ENCODE measurements at places on chromosomes 11 and 22.
A peak's percentile ranks its signal among the peaks of the same experiment; 100 is the strongest.

DNA sequence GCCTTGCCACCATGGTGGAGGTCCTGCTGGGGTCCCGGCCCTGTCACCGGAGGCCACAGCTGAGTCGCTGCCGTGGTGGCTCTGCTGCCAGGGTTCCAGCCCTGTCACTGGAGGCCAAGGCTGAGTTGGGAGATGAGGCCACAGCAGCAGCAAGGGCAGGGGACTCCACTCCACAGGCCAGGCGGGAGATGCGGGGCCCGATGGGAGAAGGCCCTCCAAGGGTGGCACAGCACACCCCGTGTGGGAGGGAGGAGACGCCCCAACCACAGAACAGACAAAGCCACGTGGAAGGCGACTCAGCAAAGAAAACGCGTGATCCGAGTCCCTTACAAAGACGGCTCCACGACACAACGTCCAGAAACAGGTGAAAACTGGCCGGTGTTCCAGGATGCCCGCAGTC is 159.3 kb downstream of the BRD1 start:
- no peak for DNase-seq

DNA sequence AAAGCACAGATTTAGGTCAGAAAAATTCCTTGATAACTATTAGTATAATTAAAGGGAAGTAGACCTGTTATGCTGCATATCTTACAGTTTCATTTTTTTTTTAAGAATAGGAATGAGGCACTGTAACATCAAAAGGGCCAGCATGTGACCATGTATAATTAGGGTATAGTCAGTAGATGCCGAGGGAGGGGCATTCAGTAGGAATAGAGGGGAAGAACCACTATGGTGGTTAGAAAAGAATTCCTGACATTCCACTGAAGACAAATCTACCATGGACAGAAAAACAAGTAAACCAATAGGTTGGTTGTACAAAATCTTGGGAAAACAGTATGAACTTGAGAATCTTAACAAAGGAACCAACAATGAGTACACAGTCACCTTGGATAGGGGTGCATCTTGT is 78.4 kb upstream of the CCDC179 start:
- no peak for DNase-seq

DNA sequence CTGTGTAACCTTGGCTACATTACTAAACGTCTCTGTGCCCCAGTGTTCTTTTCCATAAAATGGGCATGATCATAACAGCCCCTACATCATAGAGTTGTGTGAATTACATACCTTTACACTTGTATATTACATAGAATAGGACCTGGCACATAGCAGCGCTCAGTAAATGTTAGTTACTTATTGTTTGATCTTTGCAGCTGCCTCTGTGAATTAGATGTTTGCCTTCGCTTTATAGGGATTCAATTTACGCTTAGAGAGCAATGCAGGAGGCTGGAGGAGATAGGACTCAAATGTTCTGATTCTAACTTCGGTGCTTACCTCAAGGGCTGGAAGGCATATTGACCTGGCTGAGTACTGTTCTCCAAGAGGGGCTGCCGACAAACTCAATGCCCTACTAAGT is 10.4 kb upstream of the TIMP3 start:
- no peak for DNase-seq

GRCh38 chr11:61679296-61679695 is 895 bp upstream of the DAGLA start:
- DNase-seq = no peak

DNA sequence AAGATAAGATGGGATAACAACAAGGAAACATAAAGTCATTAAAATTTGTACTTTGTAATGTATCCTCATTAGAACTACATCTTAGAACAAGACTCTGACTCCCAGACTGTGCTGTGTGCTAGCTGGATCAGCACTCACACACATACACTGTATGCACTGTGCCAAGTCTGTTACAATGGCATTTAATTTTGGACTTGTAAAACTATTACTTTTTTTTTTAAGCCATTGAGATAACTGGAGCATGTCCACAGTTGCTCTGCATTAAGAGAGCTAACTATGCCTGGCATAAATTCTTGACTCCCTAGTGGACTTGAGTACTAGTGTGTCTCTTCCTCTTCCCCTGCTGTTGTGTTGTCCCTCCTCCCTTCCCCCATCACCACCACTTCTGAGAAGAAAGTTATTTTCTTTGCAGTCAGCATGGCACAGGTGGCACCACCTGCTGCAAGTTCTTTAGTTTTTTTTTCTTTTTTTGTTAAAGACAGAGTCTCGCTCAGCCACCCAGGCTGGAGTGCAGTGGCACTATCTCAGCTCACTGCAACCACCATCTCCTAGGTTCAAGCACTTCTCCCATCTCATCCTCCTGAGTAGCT is 268.6 kb downstream of the TMEM135 start:
- no peak for DNase-seq

- DNase-seq = no peak
Observed at GRCh38 chr11:41879214-41879613, 419.8 kb upstream of the LRRC4C start.

- no peak for DNase-seq
Observed at GRCh38 chr11:133951327-133952198, 5.2 kb downstream of the IGSF9B start.

GRCh38 chr11:66701432-66702240 is 23.9 kb upstream of the RBM4B start:
- DNase-seq = no peak

GRCh38 chr11:73269459-73270015 is 2.6 kb upstream of the P2RY6 start:
- no peak for DNase-seq

DNA sequence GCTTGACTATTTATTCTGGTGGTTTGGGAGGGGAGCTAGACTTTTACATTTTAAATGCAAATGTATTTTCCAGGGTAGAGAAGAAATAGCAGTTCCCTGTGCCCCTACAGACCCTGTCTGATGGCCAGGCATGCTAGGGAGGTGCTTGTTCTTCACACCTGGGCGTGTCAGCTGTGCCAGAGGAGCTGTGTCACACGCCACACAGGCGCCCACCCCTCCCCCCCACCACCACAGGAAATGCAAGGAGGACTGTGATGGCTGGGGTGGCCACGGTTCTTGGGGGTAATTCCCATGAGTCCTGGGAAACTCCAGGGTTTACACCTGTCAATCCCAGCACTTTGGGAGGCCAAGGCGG is 82.2 kb downstream of the FLI1 start:
- peak; percentile 35 for DNase-seq

- no peak for DNase-seq
Observed at GRCh38 chr11:48210052-48210451, 6.6 kb upstream of the OR4B1 start.

DNA sequence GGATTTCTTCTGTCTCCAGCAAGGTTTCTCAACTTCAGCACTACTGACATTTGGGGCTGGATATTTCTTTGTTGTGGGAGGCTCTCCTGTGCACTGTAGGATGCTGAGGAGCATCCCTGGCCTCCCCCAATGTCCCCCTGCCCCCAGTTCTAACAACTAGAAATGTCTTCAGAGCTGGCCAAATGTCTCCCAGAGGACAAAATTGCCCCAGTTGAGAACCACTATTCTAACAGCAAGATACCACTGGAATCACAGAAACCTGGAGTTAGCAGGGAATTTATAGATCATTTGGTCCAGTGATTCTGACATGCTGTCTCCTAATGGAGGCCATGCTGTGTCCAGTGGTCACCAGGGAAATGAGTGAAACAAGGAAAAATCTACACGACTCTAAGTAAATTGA is 32.2 kb upstream of the DMC1 start:
- DNase-seq = no peak

GRCh38 chr22:22408731-22409696 is 99.5 kb downstream of the ZNF280B start:
- no peak for DNase-seq

DNA sequence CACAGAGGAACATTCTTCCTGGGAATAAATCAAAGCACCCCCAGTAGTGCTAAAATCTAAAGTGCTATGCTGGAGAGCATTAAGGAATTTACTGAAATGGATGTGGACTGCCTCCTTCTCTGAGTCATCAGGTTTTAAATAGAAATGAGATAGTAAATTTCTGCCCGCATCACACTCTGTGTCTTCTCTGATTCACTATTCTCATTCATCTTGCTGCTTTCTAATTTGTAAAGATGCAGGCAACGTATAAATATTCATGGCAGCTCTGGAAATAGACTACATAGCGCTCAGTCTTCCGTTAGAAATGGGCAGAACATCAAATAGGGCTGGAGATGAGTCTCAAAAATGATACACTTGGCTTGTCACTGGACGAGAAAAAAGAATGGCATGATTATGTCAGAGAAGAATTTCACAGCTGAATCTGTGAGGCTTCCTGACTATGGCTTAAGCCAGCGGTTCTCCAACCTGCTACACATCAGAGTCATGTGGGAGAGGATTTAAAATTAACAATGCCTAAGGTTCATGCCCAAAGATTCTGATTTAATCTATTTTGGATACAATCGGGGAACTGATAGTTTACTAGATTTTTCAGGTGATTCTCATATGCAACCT is 178.2 kb downstream of the LRRC4C start:
- no peak for DNase-seq

DNA sequence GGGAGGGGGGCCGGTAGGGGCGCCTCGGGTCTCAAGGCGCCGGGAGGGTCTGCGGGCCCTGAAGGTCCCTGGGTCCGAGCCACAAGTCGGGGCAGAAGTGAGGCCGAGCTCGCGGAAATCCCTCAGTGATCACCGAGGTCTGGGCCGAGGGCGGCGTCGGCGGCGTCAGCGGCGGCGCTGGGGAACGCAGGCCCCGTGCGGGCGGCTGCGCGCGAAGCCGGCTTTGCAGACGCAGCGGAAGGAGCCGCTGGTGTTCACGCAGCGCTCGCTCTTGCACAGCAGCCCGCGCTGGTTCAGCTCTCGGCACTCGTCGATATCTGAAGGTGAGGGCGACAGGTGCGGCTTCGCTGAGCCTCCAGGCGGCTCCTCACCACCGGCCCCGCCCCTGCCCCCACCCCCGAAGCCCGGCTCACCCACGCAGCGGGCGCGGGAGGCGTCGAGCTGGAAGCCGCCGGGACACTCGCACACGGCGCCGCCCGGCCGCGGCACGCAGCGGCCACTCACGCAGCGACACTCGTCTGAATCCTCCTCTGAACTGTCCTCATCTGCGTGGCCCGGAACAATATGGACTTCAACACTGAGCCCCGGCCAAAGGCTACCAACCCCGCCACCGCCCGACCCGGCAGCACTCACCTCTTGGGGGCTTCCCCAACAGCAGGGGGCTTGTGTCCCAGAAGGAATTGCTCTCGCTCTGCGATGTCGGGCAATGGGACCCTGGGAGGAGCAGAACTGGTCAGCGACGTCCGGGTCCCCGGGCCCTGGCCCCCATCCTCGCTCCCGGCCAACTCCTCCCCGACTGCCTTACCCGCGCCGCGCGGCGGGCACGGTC is 14.2 kb downstream of the SCYL1 start:
- DNase-seq = no peak

DNA sequence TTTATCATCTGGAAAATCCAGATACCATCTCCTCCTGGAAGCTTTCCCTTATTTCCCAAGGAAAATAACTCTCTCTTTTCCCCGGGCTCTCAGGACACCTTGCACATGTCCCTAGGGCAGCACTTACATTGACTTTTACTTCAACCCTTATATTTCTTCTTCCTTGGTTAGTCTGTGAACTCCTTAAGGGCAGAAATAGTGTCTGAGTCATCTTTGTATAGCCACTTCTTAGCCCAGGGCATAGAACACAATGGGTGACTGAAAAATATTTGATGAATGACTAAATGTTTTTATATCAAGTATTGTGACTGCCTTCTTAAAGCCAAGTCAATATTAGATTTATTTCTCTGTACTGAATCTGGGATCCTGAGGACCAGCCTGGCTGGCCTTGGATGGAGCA is 45.4 kb upstream of the MYOD1 start:
- no peak for DNase-seq

DNA sequence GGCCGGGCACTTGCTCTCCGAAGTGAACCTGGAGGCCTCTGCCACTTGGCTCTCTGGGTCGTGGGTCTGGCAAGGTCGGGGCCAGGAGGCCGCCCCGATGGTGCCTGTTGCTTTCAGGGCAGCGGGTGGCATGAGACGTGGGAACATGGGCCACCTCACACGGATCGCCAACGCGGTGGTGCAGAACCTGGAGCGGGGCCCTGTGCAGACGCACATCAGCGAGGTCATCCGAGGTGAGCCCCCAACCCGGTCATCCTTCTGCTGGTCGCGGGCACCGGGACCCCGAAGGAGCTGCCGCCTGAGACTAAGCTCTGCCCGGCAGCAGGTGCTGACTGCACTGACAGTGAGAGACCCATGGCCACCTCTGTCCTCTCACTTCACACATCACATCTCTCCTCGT is 40.0 kb downstream of the SBF1 start:
- no peak for DNase-seq

DNA sequence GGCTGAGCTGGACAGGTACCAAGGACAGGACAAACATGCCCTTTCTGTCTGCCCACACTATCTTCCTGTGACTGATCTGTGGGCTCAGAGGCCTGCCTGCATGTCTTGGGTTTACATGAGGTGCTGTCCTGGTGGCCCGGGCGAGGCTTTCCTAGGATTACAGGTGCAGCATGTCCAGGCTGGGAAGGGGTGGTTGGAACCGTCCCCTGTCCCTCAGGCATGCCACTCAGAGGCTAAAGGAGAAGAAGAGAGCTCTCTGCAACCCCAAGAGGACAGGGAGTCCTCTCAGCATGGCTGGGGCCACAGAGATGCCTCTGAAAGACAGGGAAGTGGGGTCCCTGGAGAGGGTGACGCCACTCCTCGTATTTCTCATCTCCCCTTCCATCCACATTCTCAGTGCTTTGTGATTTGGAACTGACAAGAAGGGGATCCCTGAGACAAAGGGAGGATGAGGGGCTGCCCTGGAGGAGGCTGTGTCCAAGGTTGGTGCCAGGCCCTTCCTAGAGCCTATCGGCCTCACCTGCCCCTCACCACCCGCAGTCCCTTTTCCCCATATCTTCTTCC is 64.6 kb upstream of the LMO1 start:
- DNase-seq = no peak

DNA sequence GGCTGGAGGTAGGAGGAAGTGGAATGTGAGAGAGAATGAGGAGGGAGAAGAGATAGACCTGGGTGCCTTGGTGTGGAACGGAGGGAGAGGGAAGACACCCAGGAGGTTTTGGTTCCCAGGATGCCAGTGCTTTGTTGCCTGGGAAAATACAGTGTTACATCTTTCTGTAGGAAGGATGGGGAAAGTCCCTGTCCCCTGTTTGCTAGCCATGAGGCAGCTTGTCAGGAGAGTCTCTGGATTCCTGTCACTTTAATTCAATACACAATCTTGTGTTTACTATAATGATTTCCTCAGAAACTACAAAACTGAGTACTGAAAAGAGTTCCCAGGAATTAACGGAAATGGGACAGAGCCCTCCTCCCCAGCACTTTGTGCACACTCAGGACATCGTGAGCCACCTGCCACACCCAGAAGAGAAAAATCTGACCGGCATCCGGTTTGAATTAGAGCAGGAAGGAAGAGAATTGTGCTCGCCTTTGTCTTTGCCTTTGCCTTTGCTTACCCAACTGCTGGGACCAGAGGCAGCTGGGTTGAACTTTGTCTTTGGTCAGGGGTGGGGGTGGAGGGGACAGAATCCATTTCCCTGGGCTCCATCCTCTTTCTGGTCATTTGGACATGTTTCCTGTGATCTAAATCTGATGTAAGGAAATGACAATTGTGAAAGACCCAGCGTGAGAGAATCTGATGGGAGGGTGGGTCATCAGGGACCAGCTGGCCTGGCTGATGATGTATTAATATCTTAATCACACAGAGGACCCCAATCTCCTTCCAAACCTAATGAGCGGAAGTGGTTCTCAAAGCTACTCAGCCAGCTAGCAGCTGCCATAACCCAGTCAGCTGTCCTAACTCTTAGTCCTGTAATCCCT is 1.3 kb upstream of the LIMK2 start:
- DNase-seq = peak; percentile 53
